ENCODE measurements at places on chromosomes 5 and 9.

DNA sequence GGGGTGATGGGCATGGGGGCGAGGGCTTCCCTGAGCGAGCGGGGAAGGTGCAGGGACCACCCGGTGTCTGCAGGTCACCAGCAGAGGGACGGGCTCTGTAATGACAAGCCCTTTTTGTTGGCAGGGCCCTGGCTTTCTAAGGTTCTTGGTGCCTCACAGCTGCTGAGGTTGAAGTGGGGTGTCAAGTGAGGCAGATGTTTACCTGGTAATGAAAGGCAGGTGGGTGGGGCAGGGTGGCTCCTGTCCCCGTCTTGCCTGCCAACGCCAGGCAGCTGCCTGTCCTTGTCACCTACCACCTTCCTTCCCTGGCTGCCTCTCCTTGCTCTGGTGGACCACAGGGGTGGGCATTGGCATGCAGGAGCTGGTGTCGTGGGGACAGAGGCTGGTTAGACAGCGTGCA lies 41.0 kb upstream of the SEMA4D start:
- peak; percentile 91 for DNase-seq

GRCh38 chr5:167992868-167993267 lies 298.6 kb upstream of the WWC1 start:
- DNase-seq, result no peak

DNA sequence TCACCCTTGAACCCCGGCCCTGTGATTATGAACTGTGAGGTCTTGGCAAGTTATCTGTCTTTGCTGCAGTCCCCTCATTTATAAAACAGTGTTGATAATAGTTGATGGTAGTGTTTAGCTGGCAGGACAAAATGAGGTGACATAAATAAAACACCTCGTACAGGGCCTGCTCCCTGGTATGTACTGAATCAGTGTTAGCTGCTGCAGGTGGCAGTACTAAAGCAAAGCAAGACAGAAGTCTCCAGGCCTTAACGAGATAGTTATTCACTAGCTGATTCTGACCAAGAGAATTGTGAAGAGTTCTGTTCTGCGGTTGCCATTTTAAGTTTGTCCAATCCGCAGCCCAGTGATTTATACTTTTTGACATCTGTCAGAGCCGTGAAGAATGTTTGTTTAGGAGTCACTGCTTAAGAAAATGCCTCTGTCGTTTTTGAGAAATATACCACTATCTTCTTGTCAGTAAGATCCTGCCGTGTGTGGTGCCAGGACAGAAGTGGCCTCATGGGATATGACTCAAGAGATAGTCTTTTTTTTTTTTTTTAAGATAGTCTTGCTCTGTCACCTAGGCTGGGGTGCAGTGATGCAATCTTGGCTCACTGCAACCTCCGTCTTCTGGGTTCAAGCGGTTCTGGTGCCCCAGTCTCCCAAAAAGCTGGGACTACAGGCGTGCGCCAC lies 75.9 kb downstream of the KDM4C start:
- no peak for DNase-seq

- peak; percentile 13 for DNase-seq
These were observed 20.9 kb upstream of the SPINK14 start for GRCh38 chr5:148147415-148147814.

DNA sequence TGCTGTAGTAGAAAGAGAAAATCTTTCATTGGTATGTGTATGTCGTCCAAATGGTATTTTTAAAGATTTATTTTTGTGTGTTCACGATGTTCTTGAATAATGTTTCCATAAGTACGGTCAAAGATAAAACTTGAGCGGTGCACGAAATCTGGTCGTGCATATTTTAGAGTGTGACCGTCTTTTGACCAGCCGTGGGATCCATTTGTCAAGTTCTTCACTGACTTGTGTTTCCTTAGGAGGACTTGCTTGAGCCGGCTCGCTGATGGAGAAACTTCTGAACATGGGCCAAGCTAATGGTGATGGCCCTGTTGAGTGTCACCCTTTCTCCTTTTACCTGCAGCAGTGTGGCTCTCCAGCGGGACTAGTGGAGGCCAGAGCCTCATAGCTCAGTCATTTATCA lies 11.1 kb upstream of the STC2 start:
- DNase-seq, result no peak
